Activated CD4-positive, CD25-positive, alpha-beta regulatory T cell (primary cell): ENCODE measurements at places on chromosomes 12 and 14.
A peak's percentile ranks its signal among the peaks of the same experiment; 100 is the strongest.

DNA sequence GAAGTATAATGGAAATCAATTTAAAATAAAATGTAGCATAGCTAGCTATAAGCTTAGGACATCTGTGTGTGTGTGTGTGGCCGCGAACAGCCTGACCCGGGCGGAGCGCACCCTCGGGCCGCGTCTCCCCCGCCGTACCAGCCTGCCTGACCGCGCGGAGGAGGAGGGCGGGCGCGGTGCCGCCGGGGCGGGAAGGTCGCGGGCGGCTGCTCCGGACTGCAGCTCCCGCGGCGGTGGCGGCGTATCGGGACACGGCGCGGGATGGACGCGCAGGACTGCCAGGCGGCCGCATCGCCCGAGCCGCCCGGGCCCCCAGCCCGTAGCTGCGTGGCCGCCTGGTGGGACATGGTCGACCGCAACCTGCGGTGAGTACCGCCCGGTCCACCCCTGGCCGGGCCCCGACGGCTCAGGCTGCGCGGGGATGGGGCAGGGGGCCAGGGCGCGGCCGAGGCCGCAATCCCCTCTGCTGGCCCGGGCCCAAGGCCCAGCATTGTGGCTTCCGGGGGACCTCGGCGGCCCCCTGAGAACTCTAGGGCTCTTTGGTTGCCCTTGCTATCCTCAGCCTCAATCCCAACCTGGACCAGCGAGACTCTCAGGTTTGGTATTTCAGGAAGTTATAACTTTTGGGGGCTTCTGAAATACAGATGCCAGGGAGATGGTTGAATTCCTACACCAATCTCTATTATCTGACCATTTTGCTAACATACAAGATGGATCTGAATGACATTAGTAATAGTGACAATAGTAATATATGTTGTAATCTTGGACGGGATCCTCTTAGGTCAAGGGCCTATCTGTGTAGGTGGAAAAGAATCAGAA, at the start of gene ABHD12B:
Gene ABHD12B (plus strand): TSS at position 140 of the 819 bp plus-strand sequence. CDS start 122 bp downstream, at position 262.
- DNase-seq, result no peak

DNA sequence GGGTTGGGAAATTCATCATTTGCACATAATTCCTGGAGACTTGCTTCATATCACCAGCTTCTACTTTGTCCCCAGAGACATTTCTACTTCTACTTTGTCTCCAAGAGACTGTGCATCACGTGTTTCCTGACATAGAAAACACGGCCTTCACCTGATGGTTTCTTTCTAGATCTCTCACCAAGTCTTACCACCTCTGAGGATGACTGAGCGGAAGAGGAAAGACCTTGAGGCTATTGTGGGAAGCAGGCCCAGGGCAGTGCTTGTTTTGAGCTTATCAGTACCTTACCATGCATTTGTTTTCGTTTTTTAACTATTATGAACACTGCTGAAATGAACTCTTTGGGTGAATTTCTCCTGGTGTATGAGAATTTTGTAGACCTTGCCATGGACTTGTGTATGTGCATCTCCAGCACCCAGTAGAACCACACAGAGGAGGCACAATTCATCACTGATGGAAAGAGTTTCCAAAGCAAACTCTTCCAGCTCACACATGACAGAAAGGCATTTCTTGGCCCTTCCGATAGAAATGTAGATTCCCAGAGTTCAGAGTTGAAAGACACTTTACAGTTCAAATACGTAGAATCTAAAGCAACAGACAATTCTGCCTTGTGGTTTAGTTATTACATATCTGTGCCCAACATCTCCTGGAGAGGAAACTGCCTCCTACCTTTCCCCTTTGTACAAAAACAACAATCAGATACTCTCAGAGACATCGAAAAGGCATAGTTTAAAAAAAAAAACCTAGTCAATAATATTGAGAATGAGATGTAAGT, 434.7 kb downstream of the FUT8 start:
- DNase-seq, result peak; percentile 52

DNA sequence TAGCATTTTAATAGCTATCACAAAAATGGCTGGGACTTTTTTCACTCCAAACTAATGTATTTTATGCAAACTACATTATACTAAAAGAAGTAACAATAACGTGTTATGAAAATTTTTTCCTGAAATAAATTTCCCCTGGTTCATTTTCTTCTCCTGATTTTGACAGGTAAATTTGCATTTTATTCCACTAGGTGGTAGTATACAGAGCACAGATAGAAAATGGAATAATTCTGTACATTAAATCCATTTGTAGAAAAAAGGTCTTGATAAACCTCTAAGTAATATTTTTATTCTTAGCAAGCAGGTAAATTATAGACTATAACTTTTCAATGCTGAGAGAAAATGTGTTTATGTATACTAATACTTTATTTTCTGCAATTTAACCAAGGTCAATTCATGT, 96.5 kb downstream of the BCAT1 start:
- no peak for DNase-seq

- DNase-seq, result no peak
These were observed 594.7 kb downstream of the CCER1 start for GRCh38 chr12:90360300-90360699.

- no peak for DNase-seq
These were observed 112.3 kb downstream of the NRXN3 start for GRCh38 chr14:78282437-78282836.

DNA sequence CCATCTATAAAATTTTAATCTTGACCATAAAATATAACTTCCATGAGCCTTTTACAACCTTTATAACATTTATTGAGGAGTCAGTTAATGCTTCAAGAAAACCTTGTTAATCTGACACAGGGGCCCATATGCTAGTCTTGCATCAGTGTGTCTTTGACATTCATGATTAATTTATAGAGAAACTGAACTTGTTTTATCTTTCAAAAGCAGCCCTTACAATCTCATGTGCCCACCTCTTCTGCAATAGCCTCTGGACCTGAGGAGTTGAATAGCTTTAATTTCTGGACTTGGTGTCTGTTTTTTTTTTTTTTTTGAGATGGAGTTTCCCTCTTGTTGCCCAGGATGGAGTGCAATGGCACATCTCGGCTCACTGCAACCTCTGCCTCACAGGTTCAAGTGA, 8.6 kb upstream of the LPCAT3 start:
- DNase-seq, result no peak

GRCh38 chr14:31843361-31844091, 233.6 kb upstream of the ARHGAP5 start:
- no peak for DNase-seq

- DNase-seq, result no peak
These were observed 139.0 kb downstream of the BCL11B start for GRCh38 chr14:99132821-99133635.

GRCh38 chr14:70722418-70722817, 80.7 kb downstream of the TTC9 start:
- no peak for DNase-seq

- no peak for DNase-seq
These were observed 42.1 kb downstream of the STXBP6 start for GRCh38 chr14:25007832-25008231.

DNA sequence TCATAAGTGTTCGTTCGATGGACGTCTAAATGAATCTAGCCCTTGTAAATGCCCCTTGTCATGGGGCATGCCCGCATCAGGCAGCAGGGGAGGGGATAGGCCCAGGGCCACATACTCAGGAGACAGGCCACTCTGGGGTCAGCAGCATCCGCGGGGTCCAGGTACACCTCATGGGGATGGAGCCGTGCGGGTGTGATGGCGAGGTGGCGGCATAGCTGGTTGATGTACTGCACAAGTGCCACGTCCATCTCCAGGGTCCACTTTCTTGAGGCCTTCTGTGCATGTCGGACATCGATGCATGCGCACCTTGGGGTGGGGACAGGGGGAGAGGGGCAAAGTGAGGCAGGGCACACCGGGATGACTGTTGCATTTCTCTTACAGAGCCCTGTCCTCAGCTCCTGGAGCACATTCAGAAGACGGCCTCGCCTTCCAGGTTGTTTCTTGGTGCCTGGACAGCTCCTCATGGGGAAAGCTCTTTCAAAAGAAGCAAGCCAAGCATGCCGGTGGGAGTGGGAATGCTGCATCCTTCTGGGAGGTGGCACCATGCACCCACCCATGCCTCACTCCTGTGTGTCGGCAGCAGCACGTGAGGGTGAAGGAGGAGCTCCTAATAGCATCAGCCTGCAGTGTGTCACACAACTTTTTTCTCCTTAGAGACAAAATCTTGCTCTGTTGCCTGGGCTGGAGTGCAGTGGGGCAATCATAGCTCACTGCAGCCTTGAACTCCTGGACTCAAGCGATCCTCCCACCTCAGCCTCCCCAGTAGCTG, 47.4 kb downstream of the TRAFD1 start:
- DNase-seq, result no peak

- no peak for DNase-seq
These were observed 267.6 kb upstream of the OR4E1 start for GRCh38 chr14:21940887-21941856.

DNA sequence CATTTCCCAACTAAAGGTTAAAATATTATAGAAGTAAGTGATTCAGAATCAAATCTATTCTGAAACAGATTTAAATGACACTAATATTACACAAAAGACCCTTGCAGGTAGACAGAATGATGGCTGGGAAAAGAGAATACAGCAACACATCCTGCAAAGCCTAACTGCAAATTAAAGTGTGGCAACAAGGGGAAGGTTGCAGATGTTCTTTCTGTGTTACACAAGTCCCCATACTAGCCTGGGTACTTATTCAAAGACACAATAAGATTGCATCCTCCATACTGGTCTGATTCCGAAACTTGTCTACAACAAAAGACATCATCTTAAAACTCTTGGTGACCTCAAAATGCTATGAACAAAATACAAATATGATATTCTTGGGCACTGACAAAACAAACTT, 50.5 kb downstream of the R3HDM2 start:
- DNase-seq, result no peak

DNA sequence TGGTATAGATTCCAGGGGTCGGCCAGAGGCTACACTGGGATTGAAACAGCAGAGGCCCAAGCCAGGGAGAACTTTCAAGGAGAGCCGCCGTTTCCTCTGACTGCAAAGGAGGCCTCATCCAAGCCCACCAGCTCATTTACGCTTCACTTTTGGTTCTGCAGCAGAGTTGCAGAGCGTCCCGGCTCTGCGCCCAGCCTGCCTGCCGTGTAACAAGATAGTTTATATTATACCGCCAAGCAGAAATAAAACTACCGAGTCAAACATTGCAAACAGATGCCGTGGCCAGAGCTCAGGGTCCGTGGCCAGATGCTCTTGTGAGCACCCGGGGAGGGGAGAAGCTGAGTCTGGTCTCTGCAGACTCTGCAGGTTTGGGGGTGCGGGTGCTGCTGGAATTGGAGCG, 60.7 kb upstream of the TBX3 start:
- no peak for DNase-seq

GRCh38 chr14:54639611-54640010, 72.7 kb downstream of the SAMD4A start:
- DNase-seq, result no peak

DNA sequence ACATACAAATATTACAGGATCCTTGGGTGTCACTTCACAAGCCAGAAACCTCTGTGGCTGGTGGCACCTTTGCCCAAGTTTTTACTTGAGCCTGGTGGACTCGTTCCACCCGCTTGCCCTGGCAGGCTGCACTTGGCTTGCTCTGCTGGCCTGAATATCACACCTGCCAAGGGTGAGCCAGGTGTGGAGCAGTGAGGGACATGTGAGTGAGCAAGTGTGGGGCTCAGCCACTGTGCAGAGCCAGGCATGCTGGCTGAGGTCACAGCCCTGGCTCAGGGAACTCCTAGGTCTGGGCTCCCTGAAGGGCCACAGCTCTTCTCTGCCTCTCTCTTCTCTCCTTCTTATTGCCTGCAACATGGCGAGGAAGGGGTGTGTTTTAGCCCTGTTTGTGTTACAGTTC, 82.0 kb downstream of the SLC16A7 start:
- DNase-seq, result no peak

DNA sequence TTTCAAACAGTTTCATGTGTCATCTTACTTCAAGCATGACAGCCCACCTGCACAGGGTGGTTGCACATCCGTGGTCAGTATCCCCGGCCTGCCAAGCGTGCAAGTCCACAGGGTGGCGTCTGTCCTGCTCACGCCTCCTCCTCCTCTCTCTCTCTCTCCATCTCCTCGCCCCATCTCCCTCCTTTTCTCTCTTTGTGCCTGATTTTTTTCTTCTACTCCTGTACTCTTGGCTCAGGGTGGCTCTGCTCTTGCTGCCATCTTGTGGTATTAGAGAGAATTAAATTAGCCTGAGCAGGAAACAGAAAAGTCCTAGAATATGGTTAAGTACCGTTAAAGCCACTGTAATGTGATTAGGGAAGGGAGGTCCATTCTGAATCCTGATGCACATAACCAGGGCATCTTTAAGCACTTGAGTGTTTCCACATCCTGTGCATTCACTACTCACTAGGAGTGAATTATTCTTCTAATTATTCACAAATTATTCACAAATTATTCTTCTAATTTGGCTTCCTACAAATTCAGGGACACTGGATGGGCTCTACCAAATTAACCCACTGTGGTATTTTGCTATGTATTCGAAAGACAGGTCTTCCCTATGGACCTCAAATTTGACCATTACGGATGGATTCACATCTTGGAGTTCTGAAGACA, 25.5 kb upstream of the DTX1 start:
- no peak for DNase-seq

GRCh38 chr14:65360144-65360784, 52.3 kb upstream of the FUT8 start:
- DNase-seq, result no peak

- DNase-seq, result no peak
These were observed 55.1 kb upstream of the CMKLR1 start for GRCh38 chr12:108394196-108394595.

GRCh38 chr12:94649349-94650142, 811 bp downstream of the TMCC3 start:
- no peak for DNase-seq

DNA sequence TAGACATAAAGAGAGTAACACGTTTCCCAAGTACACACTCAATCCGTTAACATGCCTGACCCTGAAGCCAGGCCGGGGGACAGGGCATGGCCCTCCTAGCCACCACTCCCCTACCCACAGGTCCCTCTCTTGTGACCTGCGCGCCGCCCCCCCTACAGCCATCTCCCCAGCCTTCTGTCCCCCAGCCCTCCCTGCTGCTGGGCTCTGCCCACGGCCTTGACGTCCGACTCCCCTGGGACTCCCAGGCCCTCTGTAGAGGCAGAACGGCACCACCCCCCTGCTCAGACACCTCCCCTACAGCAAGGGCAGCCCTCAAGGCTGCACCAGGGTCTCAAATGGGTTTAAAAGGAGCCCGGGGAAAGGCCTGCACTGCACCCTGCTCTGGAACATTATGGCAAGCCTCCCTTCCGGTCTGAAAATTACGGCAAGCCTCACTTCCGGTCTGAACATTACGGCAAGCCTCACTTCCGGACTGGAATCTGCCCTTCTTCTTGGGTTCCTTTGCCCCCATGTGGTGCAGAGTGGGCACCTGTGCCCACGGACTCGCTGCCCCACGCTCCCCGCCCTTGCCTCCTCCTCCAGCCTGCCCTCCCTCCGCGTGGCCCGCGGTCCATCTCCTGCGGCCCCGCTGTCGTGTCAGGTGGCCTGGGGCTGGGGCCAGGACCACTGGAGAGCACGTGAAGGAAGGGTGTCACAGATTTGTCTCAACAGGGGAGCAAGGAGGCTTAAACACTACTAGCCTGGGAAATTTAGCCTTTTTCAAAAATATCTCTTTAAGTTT, 77.6 kb downstream of the MOK start:
- no peak for DNase-seq

DNA sequence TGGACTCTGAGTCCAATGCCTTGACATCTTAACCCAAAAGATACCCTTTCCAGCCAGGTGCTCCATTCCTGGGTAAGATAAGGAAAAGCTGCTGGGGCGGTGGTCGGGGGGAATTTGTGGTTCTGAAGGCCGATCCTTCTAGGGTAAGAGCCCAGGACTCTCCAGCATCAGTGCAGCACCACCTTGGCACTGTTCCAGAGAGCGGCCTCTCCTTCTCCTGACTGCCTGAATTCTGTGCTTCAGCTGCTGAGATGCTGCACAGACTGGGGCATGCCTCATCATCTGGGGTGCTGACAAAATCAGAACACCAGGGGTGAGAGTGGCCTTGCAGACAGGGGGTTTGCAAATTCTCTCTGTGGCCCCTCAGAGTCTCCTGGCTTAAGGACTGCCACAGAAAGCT, 87.5 kb downstream of the SPTB start:
- no peak for DNase-seq
